ENCODE measurements at places on chromosomes 3 and 15. TPM values are rescaled to one million over a fixed set of nuclear protein-coding genes. Genes with fewer than 3 reads are reported as not detected.
A peak's percentile ranks its signal among the peaks of the same experiment; 100 is the strongest.

DNA sequence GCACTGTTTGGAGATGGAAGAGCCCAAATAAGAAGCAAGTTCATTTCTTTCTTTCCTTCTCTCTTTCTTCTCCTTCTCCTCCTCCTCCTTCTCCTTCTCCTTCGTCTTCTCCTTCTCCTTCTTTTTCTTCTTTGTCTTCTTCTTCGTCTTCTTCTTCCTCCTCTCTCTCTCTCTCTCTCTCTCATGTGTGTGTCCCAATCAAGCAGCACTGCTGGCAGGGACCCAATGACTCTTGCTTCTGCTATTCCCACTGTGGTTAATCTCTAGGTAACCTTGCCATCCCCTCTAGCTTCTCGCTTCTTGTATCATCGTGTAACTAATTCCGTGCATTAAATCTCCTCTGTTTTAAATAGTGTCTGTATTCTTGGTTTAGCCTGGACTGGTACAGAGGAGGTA is 26.1 kb upstream of the ZNF280D start:
- DNase-seq, result no peak

DNA sequence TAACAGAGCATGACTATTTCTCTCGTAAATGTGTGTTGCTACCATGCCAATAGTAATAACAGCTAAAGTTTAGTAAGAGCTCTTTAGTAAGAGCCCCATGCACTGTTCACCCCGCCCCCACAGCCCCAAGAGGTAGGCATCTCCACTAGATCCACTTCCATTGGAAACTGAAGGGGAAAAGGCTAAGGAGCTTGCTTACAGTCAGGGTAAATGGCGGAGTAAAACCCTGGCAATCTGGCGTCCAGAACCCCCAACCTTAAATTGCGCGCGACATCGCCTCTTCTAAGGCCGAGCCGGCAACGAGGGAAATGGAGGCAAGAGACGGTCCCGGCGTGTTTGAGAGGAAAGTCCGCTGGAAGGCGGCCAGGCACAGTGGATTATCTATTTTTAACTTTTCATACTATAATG is 654 bp upstream of the C3orf38 start:
- DNase-seq, result no peak

GP5 gene
- total RNA-seq, result not detected

NAA50 gene
- total RNA-seq, result 98.0 TPM

DNA sequence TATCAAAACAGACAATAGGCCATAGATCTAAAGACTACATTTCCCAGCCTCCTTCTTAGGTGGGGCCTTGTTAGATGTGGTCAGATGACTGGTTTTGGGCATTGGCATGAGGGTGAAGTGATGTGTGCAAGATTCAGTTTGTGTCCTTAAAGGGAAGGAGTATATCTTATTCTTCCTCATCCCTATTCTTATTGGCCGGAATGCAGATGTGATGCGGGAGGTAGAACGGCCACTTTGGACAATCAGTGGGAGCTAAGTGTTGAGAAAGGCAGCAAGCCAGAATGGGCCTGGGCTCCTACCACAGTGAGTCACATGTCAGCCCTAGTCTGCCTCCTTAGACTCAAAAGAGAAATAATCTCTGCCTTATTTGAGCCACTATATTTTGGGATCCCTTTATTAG is 89.8 kb upstream of the MEX3B start:
- no peak for DNase-seq

CCR3 gene
- 0.55 TPM for total RNA-seq

GRCh38 chr3:172546628-172547214 is 23.5 kb upstream of the TNFSF10 start:
- DNase-seq, result no peak

DNA sequence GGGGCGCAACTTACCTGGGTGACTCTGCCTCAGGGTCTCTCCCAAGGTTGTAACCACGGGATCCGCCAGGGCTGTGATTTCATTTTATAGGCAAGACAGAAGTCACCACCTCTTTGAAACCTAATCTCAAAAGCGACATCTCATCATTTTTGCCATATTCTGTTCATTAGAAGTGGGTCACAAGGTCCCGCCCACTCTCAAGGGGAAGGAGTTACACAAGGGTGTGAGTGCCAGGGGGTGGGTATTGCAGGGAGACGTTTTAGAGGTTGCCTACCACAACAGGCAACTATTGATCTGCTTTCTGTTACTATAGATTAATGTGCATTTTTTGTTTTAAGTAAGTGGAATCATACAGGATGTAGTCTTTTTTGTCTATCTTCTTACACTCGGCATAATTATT is 56.6 kb upstream of the ADPGK start:
- DNase-seq, result no peak

HYAL1 gene
- 0.25 TPM for total RNA-seq

- no peak for DNase-seq
These were observed 3.1 kb downstream of the CMTM6 start for GRCh38 chr3:32499585-32499984.

LRRN1 gene
- 0.38 TPM for total RNA-seq

- no peak for DNase-seq
These were observed 110.5 kb downstream of the PGPEP1L start for GRCh38 chr15:98896802-98897732.

DNA sequence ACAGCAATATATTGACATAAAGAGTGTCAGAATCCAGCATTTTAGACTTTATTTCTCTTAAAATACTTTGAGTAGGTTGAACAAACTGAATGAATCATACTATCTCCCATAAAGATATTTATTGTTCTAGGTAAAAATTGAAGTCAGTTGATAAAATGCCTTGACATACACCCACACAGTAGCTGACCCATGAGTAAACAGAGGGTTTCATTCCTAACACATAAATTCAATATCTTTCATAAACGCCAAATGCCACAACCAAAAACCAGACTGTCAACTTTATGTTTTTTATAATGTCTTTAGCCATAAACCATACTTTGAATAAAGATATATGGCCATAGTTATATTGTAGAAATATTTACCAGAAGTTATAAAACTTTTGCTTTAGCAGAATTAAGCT is 742.4 kb downstream of the NAALADL2 start:
- DNase-seq, result no peak

GRCh38 chr3:172213904-172214303 is 174.5 kb downstream of the FNDC3B start:
- DNase-seq, result no peak

GRCh38 chr15:26838742-26839460 is 28.0 kb upstream of the GABRA5 start:
- DNase-seq, result no peak

GRCh38 chr3:109608574-109608973 is 271.2 kb upstream of the DPPA4 start:
- no peak for DNase-seq

PODXL2 gene
- 3.4 TPM for total RNA-seq

DNA sequence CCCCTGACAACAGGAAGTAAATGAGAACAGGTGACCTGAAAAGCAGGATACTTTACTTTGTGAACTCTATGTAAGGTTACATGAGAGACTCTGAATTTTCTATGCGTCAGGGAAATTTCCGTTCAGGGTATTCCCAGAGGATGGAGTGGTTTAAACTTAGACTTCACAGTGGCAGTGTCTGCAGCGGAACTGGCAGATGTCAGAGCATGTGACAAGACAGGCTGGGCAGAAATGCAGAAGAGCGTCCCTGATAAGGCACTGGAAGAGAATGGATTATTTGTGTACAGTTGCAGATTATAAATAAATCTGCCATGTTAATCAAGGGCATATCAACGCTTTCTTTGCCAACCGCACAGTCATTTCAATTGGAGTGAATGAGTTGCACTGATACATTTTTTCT is 598.4 kb upstream of the ZNF717 start:
- no peak for DNase-seq

COL6A6 gene
- not detected for total RNA-seq

GOLGA6D gene
- not detected for total RNA-seq

GRCh38 chr3:57783186-57784088 is 27.3 kb downstream of the SLMAP start:
- DNase-seq, result no peak

SOX2 gene
- total RNA-seq, result not detected

SAMMSON gene
- not detected for total RNA-seq

GRCh38 chr15:68045289-68046265 is 8.5 kb upstream of the PIAS1 start:
- DNase-seq, result no peak

TGM5 gene
- 2.0 TPM for total RNA-seq

DNA sequence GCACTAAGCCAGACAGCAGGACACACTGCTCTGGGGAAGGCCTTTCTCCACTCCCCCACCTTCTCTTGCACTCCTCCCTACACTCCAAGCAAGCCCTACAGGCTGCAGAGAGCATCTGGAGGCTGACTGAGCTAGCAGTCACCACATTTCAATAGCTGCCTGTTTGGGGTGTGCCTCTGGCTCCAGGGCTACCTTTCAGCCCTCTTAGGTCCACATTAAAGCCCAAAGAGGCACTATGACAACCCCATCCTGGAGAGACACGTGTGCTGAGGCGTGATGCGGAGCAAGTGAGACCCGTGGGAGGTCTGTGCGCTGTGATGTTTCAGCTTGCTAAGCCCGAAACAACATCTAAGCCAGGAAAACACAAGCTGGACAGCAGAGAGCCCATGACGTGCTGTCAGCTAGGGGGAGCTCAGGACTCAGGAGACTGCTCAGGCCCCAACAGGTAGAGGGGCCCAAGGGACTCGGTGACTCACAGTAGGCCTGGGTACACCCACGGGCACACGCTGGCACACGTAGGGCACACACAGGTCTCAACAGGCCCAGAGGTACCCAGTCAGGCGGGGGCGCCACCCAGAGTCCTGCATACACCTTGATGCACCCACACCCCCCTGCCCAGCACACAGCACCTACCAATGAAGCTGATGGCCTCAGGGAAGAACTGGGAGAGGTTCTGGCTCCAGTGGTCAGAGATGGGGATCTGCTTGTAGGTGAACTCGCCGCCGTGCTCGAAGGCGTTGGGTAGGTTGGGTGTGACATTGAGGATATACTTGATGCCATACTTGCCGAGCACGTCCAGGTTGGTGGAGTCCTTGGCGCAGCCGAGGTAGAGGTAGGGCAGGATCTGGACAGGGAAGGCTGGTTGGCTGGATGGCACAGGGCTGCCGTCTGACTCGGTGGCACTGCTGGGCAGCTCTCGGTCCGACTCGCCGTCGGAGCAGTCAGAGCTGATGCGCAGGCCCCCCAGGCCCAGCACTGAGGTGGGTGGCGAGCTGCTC is 2.8 kb downstream of the DUSP7 start:
- no peak for DNase-seq

HCN4 gene
- not detected for total RNA-seq

CLDN11 gene
- 0.53 TPM for total RNA-seq

GOLGA8J gene
- not detected for total RNA-seq

DNA sequence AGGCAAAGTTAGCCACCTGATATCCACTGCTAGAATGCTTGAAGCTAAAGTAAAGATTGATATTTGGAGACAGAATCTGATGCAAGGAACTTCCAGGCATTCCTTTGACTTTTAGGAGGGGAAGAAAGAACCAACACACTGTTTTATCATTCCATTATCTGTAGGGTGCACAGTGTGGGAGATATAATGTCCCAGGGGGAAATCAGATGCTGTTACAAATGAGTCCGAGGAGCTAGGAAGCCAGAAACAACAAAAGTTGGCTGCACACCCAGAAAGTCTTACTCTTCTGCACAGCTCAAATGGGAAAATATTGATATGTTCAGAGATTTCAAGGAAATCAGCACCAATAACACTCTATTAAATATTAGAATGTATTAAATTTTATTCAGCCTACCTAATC is 113.6 kb upstream of the ROBO1 start:
- DNase-seq, result no peak

DNA sequence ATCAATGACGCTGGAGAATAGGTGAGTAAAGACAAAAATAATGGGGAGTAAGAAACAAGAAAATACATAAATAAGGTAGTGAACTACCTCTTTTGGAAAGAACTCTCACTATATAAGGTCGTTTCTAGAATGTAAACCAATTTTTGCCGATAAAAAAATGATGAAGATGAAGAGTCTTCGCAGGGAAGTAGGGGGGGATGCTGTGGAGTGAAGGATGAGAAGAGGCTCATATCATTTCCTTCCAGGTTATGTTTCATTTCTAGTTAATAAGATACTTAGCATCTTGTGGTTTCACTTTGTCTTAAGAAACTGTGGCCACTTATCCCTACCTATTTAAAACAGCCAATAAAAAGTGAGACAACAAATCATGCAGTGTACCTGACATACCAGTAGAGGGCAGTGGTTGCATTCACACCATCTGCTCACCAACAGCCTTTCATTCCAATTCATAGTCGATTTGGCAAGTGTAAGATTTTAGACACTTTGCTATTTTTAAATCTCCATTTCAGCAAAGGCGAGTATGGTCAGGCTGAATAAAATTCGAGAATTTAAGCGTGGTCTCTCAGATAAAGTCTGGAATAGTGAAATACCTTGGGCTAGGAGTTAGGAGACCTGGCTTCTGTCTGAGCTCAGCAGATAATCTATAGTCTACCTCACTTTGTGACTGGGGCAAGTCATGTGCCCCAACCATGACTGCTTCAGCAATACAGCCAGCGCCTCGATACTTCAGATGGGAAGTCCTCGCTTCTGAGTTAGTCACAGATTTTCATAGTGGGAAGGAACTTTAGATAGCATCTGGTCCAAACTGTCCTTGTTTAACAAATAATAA is 28.9 kb upstream of the ICE2 start:
- peak; percentile 67 for DNase-seq

SEMA6D gene
- total RNA-seq, result not detected

GRCh38 chr3:6228958-6229683 is 631.8 kb upstream of the GRM7 start:
- no peak for DNase-seq

- DNase-seq, result no peak
These were observed 27.8 kb downstream of the SHQ1 start for GRCh38 chr3:72820415-72820814.

DNA sequence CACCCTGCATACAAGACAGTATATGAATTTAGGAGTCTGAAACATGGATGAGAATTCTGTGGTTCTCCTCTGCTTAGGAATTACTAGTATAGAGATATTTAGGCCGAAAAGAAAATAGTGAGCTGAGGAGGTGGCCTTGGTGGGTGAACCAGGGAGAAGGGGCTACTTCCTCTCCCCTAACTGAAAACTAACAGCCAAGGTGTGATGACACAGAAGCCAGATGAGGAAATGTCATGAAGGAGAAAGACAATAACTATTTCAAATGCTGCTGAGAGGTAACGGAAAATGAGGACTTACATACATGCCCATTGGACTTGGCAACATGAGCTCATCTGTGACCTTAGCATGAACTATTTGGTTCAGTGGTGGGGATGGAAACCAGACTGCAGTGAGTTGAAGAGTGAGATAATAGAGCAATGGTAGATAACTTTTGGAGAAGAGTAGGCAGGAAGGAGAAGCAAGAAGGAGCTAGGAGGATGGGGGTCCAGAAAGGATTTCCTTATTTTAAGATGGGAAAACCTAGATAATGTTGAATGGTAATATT is 114.4 kb upstream of the TSPAN3 start:
- no peak for DNase-seq

SLC35G2 gene
- total RNA-seq, result 2.1 TPM

GRCh38 chr3:144394032-144394431 is 422.4 kb downstream of the DIPK2A start:
- no peak for DNase-seq

DNA sequence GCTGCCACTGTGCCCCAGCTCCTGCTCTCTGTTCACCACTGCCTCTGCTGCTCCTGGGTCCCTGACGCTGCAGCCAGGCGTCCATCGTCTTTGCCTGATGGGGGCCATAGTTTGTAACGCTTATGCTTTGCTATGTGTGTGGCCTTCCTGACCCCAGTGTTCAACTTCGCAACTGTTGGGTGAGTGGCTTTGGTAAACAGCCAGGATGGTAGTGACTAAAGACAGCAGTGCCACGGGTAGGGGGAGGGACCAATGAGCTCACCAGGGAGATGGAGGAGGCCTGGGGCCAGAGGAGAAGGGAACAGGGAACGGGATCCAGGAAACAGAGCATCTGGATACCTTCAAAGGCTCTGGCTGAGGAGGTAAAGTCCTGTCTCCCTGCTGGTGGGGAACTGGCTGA is 75.9 kb upstream of the ALDH1L1 start:
- DNase-seq, result no peak

FBXL22 gene
- 0.45 TPM for total RNA-seq

All from natural killer cell treated with Interleukin-12 subunit alpha and Interleukin-12 subunit beta and Interleukin-15 and Interleukin-18, amount 100 ng/mL, for 72 hours (primary cell).